ENCODE measurements at places on chromosomes 11 and 22. TPM values are rescaled to one million over a fixed set of nuclear protein-coding genes. Genes with fewer than 3 reads are reported as not detected.

The CDC42EP1 gene
- total RNA-seq, result 41.7 TPM

The SLC15A3 gene
- total RNA-seq, result 27.3 TPM

The SSRP1 gene
- 56.8 TPM for total RNA-seq

The GAB4 gene
- not detected for total RNA-seq

The UBQLNL gene
- total RNA-seq, result 0.32 TPM

The ISX gene
- total RNA-seq, result not detected

The ZFTA gene
- 22.9 TPM for total RNA-seq

The PLAAT5 gene
- not detected for total RNA-seq

The RASGRP2 gene
- total RNA-seq, result 1.3 TPM

The TCN1 gene
- not detected for total RNA-seq

The HIC2 gene
- 6.2 TPM for total RNA-seq

The GDPD5 gene
- 8.0 TPM for total RNA-seq

The OR4C13 gene
- total RNA-seq, result not detected

The CNTN5 gene
- 0.36 TPM for total RNA-seq

The KRTAP5-2 gene
- total RNA-seq, result not detected

The SLC35F2 gene
- 8.8 TPM for total RNA-seq

The PKNOX2 gene
- not detected for total RNA-seq

The KLHDC7B gene
- 0.12 TPM for total RNA-seq

The TMEM191C gene
- 0.65 TPM for total RNA-seq

The ZNRD2 gene
- 38.3 TPM for total RNA-seq

The NCAM1 gene
- total RNA-seq, result 4.2 TPM

The SLC37A2 gene
- total RNA-seq, result 0.49 TPM

The ZBTB16 gene
- 0.16 TPM for total RNA-seq

The TMEM86A gene
- total RNA-seq, result 1.5 TPM

The PNPLA2 gene
- total RNA-seq, result 29.4 TPM

The MRPL23 gene
- 128 TPM for total RNA-seq

The DDIAS gene
- 0.73 TPM for total RNA-seq

The ADM gene
- 2,760 TPM for total RNA-seq

The CLTCL1 gene
- total RNA-seq, result 8.6 TPM

The CNGA4 gene
- total RNA-seq, result not detected

The SERPINH1 gene
- 1,511 TPM for total RNA-seq

The PMM1 gene
- 27.6 TPM for total RNA-seq

The SCGB1A1 gene
- total RNA-seq, result not detected
